ENCODE measurements at places on chromosomes 4 and X.

GRCh38 chr4:99411041-99411440, 24.1 kb downstream of the ADH7 start:
- DNase-seq = no peak

DNA sequence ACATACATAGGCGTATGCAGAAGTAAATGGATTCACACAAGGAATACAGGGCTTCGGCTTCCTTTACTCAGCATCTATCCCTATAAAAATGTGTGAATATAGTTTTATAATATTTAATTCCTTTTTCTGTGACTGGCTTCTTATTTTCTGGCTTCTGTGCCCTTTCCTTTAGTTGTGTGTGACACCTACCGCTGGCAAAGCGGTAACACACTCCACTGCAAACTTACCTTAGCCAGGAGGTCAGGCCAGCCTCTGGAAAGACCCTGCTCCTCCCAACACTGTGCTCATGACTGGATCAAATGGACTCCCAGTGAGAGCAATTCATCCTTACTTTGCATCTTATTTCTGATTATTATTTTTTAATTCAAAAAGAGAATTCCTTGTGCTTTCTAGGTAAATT, 244.2 kb downstream of the ANK2 start:
- no peak for DNase-seq

GRCh38 chr4:93578942-93579341, 249.6 kb upstream of the ATOH1 start:
- no peak for DNase-seq

- DNase-seq = no peak
These were observed 77.9 kb downstream of the CEP135 start for GRCh38 chr4:56026596-56026995.

DNA sequence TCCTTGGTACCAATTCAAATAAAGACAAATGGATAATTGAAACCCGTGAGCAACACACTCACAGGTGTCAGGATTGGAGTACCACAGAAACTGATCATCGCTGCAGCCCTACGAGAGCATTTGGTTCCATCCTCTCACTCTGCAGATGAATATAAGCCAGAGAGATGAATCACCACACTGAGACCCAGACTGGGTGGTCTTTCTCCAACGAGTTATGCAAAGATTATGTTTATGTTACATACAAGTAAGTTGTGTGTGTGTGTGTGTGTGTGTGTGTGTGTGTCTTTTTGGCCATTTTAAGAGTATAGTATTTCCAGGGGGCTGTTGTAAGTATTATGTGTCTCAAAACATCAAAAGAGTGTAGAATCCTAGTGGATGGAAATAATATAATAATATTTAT, 329.5 kb upstream of the ZFP42 start:
- no peak for DNase-seq

- DNase-seq = no peak
These were observed 633.4 kb downstream of the CENPC start for GRCh38 chr4:66911880-66912279.

- DNase-seq = no peak
These were observed 39.4 kb downstream of the NOCT start for GRCh38 chr4:139054791-139055505.
